Lower lobe of right lung (tissue), 2 donors: ENCODE measurements at places on chromosomes 5 and 9. TPM values are rescaled to one million over a fixed set of nuclear protein-coding genes. Genes with fewer than 3 reads are reported as not detected.

The ANXA2R gene
- total RNA-seq: 4.4 TPM

- DNase-seq: no peak
Measured at GRCh38 chr5:115671939-115672338, 46.1 kb upstream of the TMED7 start.

The PCA3 gene
- total RNA-seq: not detected

DNA sequence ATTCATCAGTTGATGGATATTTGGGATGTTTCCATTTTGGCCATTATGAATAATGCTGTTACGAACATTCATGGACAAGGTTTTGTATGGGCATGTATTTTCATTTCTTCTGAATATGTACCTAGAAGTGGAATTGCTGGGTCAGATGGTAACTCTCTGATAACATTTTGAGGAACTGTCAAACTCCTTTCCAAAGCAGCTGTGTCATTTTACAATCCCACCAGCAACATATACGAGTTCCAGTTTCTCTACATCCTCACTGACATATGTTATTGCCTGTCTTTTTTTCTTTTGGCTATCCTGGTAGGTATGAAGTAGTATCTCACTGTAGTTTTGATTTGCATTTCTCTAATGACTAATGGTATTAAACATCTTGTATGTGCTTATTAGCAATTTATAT lies 86.7 kb downstream of the PRKACG start:
- no peak for DNase-seq

GRCh38 chr9:94780516-94780950 lies 54.0 kb downstream of the AOPEP start:
- DNase-seq: no peak

The C9orf72 gene
- total RNA-seq: 28.9 TPM

The CCDC192 gene
- not detected for total RNA-seq

GRCh38 chr5:119276978-119277377 lies 78.8 kb upstream of the TNFAIP8 start:
- DNase-seq: no peak

The FBLL1 gene
- total RNA-seq: not detected

The INSL6 gene
- not detected for total RNA-seq

The TRMO gene
- total RNA-seq: 18.8 TPM

DNA sequence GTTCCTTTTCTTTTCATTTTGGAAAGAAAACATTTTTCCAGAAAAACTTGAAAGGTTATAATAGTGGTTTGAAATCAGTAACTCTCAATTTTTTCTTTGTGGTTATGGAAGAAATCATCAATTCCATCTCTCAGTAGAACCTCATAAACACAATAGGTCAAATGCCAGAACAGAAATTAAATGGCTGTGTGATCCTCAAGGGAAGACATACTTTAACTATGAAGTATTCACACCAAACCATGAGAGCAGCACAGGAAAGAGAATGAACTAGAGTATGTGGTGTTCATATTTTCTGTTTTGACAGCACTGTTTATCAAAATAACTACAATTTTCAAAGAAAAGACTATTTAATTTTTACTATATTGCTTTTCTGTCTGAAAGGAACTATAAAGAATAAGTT lies 29.7 kb upstream of the EFNA5 start:
- DNase-seq: no peak

- DNase-seq: no peak
Measured at GRCh38 chr5:142845954-142846398, 75.8 kb downstream of the ARHGAP26 start.

The LCN9 gene
- not detected for total RNA-seq

The LEAP2 gene
- 1.7 TPM for total RNA-seq

The IL13 gene
- not detected for total RNA-seq

- no peak for DNase-seq
Measured at GRCh38 chr5:60402161-60402785, 297.7 kb downstream of the DEPDC1B start.

GRCh38 chr5:88045931-88046461 lies 222.6 kb downstream of the TMEM161B start:
- no peak for DNase-seq
